ENCODE measurements at places on chromosomes 1 and 21.

DNA sequence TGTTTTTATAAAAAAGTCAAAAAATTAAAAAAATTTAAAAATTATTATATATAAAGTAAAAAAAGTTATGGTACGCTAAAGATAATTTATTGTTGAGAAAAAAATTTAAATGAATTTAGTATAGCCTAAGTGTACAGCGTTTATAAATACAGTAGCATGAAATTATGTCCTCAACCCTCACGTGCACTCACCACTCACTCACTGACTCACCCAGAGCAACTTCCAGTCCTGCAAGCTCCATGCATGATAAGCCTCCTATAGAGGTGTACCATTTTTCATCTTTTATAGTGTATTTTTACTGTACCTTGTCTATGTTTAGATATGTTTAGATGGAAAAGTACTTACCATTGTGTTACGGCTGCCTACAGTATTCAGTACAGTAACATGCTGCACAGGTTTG, 5.1 kb downstream of the DISC1 start:
- DNase-seq = no peak

GRCh38 chr21:46441961-46442498, 16.7 kb upstream of the DIP2A start:
- no peak for DNase-seq

DNA sequence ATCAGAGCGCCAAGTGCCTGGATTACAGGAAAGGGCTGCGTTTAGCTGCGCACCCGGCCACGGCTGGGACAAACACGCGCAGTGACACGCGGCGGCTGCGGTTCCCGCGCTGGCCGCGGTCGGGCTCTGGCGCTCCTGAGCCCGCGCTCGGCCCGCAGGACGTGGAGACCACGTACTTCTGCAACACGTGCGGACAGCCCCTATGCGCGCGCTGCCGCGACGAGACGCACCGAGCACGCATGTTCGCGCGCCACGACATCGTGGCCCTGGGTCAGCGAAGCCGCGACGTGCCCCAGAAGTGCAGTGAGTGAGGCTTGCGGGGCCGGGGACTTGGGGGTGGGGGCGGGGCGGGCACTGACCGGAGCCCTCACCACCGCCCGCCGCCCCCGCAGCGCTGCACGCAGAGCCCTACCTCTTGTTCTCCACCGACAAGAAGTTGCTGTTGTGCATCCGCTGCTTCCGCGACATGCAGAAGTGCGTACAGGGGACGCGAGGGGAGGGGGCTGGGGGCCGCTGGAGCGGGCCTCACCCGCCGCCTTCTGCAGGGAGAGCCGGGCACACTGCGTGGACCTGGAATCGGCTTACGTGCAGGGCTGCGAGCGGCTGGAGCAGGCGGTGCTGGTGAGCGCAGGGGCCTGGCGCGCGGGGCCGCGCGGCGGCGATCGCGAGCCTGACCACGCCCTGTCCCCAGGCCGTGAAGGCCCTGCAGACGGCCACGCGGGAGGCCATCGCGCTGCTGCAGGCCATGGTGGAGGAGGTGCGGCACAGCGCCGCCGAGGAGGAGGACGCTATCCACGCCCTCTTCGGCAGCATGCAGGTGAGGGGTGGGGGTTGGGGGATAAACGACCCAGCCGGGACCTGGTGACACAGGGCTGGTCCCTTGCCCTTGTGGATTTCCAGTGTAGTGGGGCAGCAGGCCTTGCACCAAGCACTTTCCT, 3.1 kb downstream of the RNF207 start:
- peak; percentile 84 for DNase-seq

DNA sequence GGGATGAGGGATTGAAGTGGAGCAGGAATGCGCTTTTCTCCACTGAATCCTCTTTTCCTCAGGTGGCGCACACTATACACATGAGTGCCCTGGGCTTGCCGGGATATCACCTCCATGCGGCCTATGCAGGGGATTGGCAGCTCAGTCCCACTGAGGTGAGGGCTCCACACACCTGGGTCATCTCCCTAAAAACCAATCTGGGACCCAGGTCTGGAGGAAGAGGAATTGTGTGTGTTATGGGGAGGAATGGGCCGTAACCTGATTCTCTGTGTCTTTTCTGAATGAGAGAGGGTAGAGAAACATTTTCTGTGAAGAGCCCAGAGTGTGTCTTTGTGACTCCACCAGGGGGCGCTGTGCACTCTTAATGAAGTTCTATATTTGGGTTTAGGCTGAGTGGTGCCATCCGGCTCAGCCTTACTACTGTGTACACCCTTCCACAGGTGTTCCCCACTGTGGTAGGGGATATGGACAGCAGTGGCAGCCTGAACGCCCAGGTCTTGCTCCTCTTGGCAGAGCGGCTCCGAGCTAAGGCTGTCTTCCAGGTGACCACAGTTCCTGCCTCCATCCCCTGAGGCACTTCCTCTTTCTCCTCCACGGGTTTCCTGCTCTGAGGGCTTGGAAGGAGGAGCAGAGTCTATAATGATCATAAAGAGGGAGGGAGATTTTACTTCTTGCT, 1.5 kb downstream of the TOMM40L start:
- peak; percentile 88 for DNase-seq

- DNase-seq = peak; percentile 56
Observed at GRCh38 chr1:177170756-177171535, at the start of gene BRINP2. Gene BRINP2 (plus strand): TSS chr1:177170958. CDS start chr1:177229877, 58,919 bp downstream.

- no peak for DNase-seq
Observed at GRCh38 chr1:17466359-17466758, 26.9 kb upstream of the RCC2 start.

GRCh38 chr1:200837931-200838571, 34.7 kb upstream of the GPR25 start:
- DNase-seq = peak; percentile 41

DNA sequence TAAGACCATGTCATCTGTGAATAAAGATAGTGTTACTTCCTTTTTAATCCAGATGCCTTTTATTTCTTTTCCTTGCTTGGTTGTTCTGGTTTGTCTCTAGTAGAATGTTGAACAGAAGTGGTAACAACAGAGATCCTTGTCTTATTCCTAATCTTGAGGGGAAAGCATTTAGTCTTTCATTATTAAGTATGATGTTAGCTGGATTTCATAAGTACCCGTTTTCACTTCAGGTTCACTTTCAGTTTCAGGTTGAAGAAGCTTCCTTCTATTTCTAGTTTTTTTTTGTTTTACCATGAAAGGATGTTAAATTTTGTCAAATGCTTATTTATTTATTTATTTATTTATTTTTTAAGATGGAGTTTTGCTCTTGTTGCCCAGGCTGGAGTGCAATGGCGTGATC, 22.3 kb upstream of the AGPAT3 start:
- DNase-seq = no peak

DNA sequence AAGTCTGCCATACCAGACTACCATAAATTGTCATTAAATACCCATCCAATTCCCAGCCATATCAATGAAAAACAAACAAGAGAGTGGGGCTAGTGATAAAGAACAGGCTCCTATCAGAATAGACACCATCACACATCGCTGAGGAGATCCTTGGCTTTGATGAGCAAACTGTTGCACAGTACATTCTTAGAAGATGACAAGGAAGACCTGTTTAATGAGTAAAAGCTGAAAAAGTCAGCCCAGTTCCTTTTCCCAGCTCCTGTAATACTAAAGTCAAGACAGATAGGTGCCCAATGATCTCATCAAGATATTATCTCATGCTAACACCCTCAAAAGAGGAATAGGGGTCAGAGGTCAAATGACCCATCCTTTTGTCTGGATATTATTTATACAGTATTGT, 164.5 kb upstream of the COA6 start:
- DNase-seq = no peak

DNA sequence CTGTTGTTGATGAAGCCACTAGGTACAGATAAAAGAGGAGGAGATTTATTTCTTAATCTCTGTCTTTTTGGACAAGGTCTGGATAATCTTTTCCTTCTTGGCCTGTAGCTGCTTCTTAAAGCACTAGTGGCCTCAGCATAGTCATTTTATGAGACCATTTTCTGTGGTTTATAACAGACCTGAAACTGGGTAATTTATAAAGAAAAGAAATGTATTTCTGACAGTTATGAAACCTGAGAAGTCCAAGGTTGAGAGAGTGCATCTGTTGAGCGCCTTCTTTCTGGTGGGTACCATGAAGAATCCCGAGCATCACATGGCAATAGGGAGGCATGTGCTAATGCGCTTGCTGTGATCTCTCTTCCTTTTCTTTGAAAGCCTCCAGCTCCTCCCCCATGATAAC, 36.7 kb upstream of the PDC start:
- no peak for DNase-seq

GRCh38 chr21:31766899-31767298, 35.0 kb upstream of the SCAF4 start:
- no peak for DNase-seq

GRCh38 chr1:31241321-31241720, 1.6 kb upstream of the NKAIN1 start:
- no peak for DNase-seq

DNA sequence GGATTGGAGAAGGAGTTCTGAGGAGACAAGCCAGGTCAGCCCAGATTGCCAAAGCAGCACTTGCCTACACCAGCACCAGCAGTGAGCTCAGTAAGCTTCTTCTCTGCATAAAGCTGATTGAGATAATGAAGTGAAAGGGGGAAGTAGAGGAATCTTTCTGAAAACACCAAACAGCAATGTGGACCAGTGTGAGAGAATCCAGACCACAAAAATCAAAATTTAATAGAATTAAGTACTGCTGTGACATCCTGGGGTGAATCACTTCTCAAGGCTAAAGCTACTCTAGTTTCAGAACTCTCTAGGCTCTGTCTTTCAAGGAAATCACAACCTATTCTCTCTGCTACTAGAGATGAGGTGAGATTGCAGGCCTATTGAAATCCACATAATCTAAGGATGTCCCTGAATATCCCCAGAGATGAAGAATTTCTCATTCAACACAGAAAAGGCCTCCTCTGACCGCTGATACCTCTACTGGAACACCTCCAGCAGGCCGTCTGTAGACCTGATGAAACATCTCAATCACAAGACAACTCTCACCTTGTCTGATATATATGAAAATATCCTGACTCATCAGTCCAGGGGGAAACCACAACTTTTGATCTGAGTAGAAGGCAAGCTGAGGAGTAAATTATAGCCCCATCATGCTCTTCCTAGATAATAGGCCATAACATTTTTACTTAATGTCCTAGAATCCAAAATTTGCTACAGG, at the start of gene FCRL4:
Gene FCRL4, minus strand, starts transcription at position 127 of the 709 bp plus-strand sequence. CDS start 141 bp downstream, outside the sequence.
- no peak for DNase-seq

- DNase-seq = no peak
Observed at GRCh38 chr1:162361349-162361748, 15.3 kb downstream of the SPATA46 start.
